ENCODE measurements at places on chromosomes 1 and 21. TPM values are rescaled to one million over a fixed set of nuclear protein-coding genes. Genes with fewer than 3 reads are reported as not detected.

Gene NR5A2
- 3.4 TPM for total RNA-seq

Gene SLC1A7
- total RNA-seq, result not detected

Gene SLC9C2
- total RNA-seq, result not detected

Gene NID1
- total RNA-seq, result 178 TPM

Gene CXADR
- 77.6 TPM for total RNA-seq

Gene TNNI3K
- 0.22 TPM for total RNA-seq

Gene OPRD1
- not detected for total RNA-seq

DNA sequence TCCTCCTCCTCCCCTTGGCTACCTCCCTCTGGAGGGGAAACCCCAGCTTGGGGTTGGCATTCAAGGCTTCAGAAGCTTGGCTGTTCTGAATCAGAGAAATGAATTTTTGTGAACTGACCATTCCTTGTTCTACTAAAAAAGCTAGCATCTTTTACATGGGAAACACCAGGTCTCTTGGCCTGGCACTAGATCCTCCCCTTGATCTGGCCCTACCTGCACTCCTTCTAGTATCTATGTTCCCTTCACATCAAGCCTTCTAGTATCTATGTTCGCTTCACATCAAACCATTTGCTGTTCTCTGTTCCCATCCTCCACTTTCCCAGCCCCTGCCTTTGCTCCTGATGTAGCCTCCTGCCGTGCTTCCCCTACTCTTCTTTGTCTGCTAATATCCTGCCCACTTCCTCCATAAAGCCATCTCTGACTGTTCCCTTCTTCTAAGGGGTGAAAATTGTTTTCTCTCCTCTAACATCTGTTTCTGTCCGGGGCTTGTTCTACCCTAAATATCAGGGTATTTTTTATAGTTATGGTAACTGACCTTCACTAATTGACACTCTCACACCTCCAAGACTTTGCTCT lies 25.8 kb downstream of the FAM151A start:
- DNase-seq, result no peak

DNA sequence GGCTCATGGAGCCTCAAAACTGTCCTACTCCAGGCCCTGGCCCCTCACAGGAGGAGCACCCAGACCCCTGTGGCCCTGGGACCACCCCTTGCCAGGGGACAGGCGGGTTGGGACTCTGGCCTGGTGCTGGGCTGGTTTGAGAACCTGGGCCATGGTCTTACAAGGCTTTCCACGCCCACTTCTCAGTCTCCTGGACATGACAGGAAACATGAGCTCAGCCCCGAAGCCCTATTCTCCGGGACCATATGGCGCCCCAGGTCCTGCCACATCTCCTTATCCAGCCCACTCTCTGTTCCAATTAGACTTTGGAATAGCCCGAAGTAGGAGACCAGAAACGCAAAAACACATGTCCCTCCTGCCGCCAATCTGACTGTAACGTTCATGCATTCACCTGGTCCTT lies 47.9 kb downstream of the KCNAB2 start:
- DNase-seq, result no peak

- DNase-seq, result no peak
These were observed 9.2 kb upstream of the TFF1 start for GRCh38 chr21:42375506-42375905.

DNA sequence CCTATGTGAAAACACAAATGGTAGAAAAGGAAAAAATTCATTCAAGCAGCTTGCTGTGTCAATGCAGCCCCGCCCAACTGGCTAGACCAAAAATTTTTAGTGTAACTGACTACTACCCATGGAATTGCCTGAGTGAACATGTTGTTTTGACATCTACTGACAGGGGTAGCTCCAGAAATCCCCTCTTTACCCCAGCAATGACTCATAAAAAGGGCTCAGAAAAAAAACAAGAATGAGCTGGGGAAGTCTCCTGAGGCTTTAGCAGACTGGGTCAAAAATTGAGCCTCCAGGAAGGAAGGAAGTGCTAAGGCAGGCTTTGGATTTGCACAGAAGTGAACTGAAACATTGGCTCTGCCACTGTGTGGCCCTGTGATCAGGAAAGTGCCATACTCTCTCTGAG lies 24.4 kb upstream of the FGGY start:
- DNase-seq, result peak; percentile 83

GRCh38 chr1:59355361-59355760 lies 58.5 kb downstream of the FGGY start:
- DNase-seq, result peak; percentile 14

DNA sequence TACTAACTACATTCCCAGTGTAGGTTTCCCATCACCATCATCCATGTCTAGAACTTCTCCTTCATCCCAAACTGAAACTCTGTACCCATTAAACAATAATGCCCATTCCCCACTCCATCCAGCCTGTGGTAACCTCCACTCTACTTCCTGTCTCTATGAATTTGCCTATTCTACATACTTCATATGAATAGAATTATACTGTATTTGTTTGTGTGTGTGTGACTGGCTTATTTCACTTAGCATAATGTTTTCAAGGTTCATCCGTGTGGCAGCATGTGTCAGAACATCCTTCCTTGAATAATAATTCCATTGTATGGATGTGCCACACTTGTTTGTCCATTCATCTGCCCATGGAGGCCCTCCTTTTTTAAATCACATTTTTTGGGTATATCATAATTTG lies 35.7 kb downstream of the ATP2B4 start:
- DNase-seq, result peak; percentile 38

DNA sequence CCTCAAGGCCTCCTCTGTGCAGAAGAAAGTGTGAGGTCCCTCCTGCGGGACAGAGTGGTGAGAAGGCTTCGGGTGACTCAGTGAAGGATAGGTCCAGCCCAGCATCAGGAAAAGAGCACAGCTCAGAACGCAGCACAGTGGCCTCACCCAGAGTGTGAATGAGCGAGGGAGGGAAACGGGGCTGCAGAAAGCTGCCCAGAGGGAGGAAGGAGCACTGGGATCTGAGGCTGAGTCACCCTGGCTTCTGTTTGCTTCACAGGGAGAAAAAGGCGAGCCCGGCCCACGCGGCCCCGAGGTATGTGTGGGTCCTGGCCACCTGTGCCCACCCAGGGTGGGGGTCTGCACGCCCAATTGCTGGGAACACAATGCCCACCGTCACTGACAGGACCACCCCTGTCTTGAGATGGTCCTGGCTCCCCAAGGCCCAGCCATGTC lies 24.3 kb downstream of the COL6A2 start:
- DNase-seq, result no peak

DNA sequence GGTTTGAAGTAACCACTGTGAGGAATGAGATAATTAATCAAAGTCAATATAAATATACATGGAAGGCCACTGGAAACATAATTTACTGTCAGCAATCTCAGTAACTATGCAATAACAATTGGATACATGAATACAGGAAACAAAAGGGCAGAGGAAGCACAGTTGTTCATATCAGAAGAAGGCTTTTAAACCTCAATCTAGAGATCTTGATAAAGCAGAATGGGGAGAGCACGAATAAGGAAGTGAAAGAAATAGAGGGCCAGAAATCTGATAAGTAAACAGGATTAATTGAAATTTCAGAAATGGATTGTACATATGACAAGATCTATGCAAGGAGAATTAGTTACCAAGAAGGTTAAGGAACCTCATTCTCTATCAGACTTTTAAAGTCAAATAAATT lies 93.0 kb downstream of the EVI5 start:
- peak; percentile 11 for DNase-seq

DNA sequence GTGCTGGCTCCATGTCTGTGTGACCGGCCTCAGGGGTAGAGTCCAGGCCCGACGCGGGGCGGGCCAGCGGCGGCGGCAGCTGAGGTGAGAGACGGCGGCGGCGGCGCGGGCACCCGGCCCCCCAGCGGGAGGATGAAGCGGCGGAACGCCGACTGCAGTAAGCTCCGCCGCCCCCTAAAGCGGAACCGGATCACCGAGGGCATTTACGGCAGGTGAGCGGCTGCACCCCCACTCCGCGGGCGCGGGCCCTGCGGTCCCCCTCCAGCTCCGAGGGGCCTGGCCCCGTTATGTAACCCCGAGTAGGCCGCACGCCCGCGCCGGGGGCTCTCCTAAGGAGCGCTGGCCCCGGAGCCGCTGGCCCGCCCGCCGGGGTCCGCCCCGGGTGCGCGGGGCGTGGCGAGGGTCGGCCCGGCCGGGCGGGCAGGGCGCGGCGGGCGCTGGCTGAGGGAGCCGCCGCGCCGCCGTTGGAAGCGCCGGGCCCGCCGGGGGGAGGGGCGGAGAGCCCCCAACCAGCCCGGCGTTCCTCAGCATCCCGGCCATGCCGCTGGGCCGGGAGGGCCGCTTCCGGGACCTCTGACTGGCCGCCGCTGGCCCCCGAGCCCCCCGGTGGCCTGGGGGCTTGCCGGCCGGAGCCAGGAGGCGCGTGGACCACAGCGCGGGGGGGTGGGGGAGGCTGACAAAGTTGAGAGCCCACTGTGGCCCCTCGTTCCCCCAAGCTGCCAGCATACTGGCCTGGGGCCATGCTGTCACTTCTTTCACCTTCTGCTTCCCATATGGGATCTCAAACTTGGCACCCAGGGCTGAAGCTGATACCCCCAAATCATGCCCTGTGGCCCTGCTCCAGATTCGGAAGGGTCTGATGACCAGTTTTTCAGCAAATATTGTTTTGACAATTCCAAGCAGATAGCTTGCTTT lies 527 bp downstream of the MACO1 start:
- DNase-seq, result no peak

GRCh38 chr1:61142726-61143500 lies 60.6 kb downstream of the NFIA start:
- no peak for DNase-seq

- no peak for DNase-seq
These were observed 54.9 kb downstream of the WDR64 start for GRCh38 chr1:241706967-241707366.

- no peak for DNase-seq
These were observed 26.4 kb upstream of the VPS13D start for GRCh38 chr1:12203216-12204007.

Data from lung microvascular endothelial cell (primary cell).